ENCODE measurements at places on chromosomes 3 and 15.

GRCh38 chr3:135500034-135500433 lies 465.5 kb upstream of the PPP2R3A start:
- DNase-seq: no peak

DNA sequence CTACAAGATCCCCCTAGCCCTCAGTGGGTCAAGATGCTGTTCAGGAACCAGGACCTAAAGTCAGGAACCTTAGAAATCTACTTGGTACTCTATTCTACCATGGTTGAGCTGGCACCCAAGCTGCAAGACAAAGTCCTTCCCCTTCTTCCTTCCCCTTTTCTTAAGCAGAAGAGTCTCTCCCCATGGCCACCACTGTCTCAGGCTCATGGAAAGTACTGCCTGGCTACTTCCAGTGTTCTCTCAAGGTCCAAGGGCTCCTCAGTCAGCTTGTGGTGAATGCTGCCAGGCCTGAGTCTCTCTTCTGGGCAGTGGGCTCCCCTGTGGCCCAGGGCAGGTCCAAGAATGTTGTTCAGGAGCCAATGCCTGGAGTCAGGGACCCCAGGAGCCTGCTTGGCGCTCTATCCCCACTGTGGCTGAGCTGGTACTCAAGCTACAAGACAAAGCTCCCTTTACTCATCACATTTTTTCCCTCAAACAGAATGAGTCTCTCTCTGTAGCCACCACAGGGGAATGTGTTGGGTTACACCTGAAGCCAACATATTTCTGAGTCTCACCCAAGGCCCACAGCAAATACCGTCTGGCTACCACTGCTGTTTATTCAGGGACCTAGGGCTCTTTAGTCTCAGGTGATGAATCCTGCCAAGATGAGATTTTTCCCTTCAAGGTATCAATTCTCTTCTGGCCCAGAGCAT lies 18.1 kb upstream of the SLC27A2 start:
- DNase-seq: no peak

DNA sequence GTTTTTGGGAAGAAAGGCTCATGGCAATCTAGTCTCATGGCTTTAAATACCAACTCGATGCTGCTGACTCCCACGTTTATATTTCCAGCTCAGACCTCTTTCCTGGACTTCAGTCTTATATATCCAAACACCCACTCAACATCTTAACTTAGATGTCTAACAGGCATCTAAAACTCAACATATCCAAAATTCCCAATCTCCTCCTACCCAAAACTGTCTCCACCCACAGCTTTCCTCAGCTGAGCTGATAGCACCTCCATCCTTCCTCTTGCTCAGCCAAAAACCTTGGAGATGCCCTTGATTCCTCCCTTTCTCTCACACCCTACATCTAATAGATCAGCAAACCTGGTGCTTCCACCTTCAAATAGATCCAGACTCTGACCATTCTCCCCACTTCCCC lies 202.5 kb downstream of the TLE3 start:
- no peak for DNase-seq

DNA sequence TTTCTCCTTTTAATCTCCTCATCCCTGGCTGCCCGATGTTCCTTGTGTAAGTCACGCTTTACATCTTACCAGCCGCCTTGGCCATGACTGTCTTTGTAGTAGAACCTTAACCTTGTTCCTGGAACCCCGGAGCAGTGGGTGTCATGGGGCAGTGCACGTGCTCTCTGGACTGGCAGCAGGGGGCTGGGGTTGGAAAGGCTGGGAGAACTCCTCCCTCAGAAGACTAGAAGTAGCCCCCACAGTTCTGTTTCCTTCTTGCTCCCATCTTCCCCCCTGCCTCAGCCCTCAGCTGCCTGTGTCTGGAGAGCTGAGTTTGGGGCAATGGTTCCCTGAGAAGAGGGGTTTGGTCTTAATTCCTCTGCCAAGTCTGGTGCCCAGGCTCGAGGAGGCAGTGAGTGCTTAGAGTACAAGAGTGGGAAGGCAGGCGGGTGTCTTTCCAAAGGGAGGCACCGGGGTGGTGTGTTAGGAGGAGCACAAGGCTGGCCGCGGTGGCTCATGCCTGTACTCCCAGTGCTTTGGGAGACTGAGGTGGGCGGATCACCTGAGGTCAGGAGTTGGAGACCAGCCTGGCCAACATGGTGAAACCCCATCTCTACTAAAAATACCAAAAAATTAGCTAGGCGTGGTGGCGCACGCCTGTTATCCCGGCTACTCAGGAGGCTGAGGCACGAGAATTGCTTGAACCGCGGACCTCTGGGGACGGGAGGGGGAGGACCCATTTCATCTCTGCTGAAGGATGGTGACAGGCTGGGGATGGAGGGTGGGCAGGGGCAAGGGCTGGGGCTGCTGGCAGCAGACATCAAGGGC lies 100.4 kb downstream of the VGLL4 start:
- no peak for DNase-seq

DNA sequence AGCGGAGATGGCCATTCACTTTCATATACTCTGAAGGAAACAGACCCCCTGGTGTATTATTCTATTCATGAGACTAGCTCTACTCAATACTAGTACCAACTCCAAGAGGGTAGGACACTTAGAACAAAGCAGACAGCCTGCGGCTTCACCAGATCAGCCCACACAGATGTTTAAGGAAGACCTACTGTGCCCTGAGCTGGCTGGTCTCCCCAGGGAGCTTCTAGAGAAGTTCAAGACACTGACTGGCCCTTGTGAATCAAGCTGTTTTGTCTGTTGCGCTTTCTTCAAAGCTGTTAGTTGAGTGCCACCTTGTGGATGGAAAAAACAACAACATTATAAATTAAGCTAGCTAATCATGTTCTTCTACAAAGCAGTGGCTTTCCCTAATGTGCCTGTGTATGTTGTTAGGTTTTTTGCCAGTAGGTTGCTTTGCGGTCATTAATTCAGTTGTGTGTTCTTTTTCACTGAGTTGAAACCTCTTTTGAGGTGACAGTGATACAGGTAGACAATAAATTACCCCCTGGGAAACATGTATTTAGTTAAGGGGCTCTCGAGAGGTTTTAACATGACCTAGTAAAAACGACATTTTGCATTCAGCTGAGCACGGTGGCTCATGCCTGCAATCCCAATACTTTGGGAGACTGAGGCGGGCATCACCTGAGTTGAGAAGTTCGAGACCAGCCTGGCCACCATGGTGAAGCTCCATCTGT lies 64.2 kb upstream of the MYZAP start:
- DNase-seq: no peak

DNA sequence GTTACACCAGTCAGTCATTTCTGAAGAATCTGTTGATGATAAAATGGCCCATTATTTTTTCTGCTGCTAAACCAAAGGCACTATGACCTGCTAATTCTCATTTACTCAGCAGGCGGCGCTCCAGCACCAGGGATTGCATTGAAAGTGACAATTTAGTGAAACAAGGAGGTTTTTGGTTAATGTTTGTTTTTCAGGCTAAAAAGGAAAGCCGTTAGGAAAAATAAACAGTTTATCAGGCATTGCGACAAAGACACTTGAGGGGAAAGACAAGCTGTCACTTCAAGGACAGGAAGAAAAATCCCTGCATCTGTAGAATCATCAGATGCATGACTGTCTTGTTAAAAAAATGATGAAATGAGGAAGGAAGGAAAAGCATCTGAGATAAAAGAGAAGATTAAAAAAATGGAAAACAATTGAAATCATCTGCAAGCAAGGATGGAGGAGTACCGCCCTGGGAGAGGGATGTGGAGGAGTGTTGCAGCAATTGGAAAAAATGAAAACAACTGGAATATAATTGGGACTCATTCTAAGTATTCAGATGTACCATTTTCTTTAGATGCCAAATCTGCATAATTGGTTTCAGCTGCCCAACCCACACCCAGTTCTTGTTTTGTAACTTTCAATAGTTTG lies 54.0 kb downstream of the NR1D2 start:
- peak; percentile 48 for DNase-seq

GRCh38 chr15:58410353-58410752 lies 21.4 kb upstream of the LIPC start:
- DNase-seq: peak; percentile 15

DNA sequence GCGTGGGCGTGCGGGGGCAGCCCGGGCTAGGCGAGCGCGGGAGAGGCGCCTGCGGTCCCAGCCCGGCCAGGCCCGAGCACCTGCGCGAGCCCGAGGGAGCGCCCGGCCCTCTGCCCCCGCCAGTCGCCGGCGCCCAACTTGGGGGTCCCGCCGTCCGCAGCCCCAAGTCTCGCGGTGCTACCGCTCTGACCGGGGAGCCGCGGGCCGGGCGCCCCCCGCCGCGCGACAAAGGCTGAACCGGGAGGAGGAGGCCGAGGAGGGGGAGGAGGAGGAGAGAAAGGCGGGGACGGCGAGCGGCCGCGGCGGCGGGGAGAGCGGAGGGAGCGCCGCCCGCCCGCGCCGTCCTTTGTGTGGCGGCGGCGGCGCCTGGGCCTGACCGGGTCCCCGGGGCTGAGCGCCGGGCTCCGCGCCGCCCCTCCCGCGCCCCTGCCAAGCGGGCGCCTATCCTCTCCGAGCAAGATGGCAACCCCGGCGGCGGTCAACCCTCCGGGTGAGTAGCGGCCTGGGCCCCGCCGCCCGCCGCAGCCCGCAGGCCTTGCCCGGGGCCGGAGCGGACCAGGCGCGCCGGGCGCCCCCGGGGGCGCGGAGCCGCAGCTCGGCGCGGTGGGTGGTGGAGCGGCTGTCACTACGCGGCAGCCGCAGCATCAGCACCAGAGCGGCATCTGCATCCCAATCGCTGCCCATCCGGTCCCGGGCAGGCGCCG lies at the start of gene ARNT2:
Gene ARNT2 (plus strand): TSS at position 326 of the 704 bp plus-strand sequence. CDS start 134 bp downstream, at position 460.
- no peak for DNase-seq

DNA sequence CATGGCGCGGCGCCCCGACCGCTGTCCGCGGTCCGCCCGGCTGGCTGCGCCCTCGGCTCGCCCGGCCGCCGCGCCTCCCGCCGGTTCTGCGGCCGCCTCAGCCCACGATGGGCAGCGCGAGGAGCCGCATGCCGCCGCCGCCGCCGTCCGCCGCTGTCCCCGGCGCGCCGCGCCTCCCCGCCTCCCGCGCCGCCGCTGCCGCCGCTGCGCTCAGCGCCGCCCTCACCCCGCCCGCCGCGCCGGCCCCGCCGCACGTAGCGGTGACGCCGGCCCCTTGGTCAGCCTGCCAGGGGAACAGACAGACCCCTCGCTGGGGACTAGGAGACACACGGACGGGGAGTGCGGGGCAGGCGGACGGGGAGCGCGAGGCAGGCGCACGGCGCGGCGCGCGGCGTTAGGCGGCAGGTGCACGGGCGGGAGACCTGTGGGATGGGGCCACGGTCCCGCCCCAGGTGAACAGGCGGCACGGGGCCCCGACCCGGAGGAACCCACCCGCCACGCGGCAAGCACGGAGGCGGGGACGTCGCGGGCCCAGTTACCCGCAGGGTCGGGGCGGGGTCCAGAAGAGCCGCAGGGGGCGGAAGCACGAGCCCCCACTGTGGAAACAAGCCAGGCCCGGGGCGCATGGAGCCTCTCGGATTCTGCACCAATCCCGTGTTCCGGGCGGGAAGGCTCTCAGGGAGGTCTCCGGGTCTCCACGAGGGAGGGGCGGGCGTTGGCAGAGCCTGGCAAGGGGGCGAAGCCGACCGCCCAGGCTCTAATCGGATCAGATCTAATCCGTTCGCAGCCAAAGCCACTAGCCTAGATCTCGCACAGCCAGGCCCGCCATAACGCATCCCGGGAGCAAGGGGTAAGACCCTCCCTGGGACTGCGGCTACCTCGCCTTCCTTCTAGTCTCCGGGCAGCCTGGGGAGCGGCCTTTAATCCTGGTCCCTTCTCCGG lies at the start of gene CSPG5:
Gene CSPG5 (minus strand): TSS at position 175 of the 942 bp plus-strand sequence. CDS start 172 bp downstream, at position 3.
- no peak for DNase-seq

GRCh38 chr15:101148166-101148880 lies 103.5 kb downstream of the CHSY1 start:
- no peak for DNase-seq

- DNase-seq: no peak
Measured at GRCh38 chr15:33377204-33377603, 66.4 kb downstream of the RYR3 start.

DNA sequence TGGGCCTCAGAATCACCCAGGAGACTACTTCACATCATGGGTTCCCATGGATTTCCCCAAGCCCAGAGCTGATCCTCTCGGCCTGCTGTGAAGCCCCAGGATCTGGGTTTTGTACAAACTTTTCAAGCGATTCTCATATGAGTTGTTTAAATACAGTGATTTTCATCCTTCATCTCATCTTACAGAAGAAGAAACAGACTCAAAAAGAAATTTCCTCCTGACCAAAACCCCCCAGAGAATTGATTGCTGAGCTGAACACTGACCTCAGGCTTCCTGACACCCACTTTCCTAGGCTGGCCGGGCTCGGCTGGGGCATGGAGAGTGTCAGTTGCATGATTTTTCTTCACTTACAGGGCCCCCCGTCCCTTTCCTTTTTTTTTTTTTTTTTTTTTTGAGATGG lies 60.3 kb downstream of the BDH1 start:
- DNase-seq: no peak

DNA sequence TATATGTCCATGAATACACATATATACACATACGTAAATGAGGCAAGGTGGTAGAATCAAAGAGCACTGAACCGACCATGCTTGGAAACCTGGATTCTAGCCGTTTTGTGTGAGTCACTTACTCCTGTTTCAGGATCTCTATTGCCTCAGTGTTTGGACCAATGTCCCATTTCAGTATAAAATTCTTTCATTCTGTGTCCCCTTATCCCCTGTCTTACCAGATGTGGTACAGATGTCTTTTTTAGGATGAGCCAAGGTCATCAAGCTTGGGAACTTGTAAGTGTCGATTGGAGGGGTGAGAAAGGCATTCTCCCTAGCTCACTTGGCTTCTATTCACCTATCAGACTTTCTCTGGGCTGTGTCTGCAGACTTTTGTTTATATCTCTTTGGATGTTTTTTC lies 139.9 kb upstream of the CHL1 start:
- DNase-seq: no peak

DNA sequence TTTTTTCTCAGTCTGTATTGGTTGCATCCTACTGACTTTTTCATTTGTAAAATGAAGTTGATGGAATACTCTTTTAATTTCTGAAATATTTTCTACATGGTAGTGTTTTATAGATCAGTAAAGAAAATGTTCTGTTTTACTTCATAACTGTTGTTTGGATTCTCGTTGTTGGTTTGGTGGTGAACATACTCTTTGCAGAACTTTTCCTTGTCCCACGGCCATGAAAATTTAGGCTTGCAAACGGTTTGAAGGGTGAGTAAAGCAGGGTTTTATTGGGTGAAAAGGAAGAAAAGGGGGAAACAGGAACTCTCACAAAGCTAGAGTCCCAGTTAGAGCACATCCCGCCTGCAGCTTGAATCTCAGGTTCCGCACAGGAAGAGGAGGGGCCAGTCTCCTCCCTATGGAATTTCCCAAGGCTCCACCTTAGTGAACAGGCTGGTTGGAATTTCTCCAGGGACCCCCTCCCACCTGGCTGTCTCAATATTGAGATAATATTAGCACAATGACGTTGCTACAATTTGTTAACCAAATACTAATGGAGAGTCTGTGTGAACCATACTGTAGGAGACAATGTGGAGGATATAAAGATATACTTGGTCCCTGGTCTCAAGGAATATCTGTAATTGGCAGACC lies 5.6 kb downstream of the PDCD6IP start:
- DNase-seq: no peak

GRCh38 chr3:168157903-168158302 lies 62.2 kb upstream of the GOLIM4 start:
- no peak for DNase-seq
